NB4 (cell line): ENCODE measurements at places on chromosomes 12 and 14.

DNA sequence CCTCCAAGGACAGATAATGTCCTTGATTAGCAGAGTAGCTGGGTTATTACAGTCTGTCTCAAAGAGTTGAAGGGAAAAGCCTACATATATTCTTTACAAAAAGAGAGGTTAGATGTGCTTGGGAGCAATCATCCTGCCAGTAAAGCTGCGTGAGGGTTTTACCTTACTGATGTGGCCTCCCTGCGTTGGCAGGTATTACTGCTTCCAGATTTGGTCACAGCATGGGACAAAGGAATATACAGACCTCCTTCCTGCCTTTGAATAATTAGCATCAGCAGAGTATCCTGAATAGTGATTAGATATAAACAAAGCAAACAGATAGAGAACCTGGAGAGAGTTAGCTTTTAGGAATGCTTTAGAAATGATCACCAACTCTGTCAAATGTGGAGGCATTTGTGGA lies 69.6 kb downstream of the TMTC2 start:
- DNase-seq: no peak

DNA sequence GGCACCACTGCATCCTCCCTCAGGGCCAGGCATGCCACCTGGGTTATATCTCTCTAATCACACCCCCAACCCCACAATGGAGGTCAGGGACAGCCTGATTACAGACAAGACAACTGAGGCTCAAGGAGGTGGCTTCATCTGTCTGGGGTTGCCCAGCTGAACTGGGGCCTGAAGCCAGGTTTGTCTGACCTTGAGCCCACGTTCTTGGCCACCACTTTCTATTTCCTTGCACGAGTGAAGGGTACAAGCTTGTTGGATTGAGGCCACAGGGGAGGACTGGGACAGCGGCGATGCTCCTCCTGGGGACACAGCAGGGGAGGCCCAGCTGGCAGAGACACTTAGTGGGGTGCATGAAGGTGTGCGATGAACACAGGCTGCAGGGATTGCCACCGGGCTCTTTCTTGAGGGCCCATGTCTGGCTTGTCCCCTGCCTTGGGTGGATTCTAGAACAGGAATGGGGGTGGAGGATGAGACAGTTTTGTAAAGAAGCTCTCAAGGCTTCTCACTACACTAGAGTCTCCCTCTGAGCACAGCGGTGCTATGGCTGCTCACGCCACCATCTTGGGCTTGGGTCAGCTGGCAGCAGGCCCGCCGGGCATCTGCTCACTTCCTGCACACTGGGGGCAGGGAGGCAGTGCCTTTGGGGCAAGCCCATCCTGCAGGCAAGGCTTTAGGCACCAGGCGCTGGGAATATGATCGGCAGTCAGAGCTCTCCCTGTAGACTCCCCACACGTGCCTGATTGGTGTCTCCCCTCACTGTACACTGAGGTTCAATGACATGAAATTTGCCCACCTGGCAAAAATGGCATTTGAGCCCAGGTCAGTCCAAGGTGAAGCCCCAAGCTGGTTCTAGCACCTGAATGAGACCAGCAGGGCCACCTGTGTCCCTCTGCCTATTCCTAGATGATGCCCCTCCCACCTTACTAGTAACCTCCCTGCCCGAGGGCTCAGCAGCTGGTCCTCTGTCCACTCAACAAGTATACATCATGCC lies 16.0 kb downstream of the RITA1 start:
- DNase-seq: no peak

DNA sequence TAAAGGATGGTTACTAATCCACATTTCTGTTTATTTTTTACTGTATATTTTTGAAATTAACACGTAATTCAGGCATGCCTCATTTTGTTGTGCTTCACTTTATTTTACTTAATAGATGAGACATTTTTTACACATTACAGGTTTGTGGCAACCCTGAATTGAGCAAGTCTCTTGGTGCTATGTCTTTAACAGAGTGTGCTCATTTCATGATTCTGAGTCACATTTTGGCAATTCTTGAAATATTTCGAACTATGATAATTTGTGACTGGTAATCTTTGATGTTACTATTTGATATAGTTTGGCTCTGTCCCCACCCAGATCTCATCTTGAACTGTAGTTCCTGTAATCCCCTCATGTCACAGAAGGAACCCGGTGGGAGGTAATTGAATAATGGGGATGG lies 1120.5 kb upstream of the FLRT2 start:
- no peak for DNase-seq

- DNase-seq: no peak
Measured at GRCh38 chr12:45355730-45356129, 139.8 kb downstream of the ANO6 start.

GRCh38 chr12:91355150-91356006 lies 172.8 kb upstream of the DCN start:
- peak; percentile 72 for DNase-seq
